Mesothelial cell of epicardium (in vitro differentiated cells): ENCODE measurements at places on chromosomes 3 and 15. TPM values are rescaled to one million over a fixed set of nuclear protein-coding genes. Genes with fewer than 3 reads are reported as not detected.

Gene LYZL4
- not detected in 3 replicates for total RNA-seq

Gene GOLGA6D
- 0.16 to 0.18 TPM in 2 of 3 replicates, not detected in the other for total RNA-seq

Gene LRRC28
- 29.3 to 30.2 TPM (median 29.8 TPM) in 3 replicates for total RNA-seq

Gene CYP19A1
- total RNA-seq: not detected in 3 replicates

Gene TMC3
- 0.04 to 0.05 TPM in 2 of 3 replicates, not detected in the other for total RNA-seq

Gene CPA3
- total RNA-seq: 0.13 TPM in 1 of 3 replicates, not detected in the others

Gene ANKRD63
- 0.31 to 0.59 TPM (median 0.44 TPM) in 3 replicates for total RNA-seq

Gene SMCO1
- total RNA-seq: not detected in 3 replicates

Gene ASB14
- not detected in 3 replicates for total RNA-seq

Gene SCN5A
- total RNA-seq: 0.88 to 1.8 TPM (median 1.4 TPM) in 3 replicates

Gene CCDC9B
- 23.4 to 26.9 TPM (median 26.1 TPM) in 3 replicates for total RNA-seq
